NCI-H187 (cell line): ENCODE measurements at places on chromosomes 3 and 15.

DNA sequence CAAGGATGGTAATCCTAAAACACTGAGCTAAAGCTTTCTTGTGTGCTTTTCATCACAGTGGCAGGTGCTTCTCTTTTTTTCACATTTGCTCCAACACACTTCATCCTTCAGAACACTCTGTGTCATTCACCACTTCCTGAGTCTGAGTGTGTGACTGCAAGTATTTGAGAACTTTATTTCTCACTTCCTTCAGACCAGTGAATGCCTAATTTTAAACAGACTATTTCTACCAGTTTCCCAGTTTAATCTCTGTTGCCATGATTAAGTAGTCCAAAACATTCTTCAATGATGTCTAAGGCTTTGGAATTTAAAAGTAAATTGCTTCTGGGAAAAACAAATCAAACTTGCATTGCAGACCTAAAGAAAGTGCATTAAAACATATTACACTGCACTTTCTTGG lies 541.2 kb downstream of the RBMS3 start:
- DNase-seq, result no peak

DNA sequence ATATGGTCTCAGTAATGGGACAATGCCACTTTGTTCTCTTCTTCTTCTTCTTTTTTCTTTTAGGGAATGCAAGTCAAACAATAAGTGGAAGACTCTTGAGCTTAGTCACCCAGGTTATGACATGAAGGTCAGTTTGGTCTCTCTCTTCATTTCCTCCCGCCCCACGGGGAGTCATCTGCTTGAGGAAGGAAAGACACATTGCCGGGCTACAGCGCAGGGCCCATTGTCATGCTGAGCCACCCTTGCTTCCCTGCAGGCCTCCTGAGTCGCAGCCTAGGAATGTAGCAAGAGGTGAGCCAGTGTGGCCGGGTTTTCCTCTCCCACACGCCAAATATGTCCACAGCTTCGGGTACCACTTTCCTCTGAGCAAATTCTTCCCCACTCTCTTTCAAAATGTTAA lies 47.6 kb downstream of the RAP2B start:
- DNase-seq, result no peak

DNA sequence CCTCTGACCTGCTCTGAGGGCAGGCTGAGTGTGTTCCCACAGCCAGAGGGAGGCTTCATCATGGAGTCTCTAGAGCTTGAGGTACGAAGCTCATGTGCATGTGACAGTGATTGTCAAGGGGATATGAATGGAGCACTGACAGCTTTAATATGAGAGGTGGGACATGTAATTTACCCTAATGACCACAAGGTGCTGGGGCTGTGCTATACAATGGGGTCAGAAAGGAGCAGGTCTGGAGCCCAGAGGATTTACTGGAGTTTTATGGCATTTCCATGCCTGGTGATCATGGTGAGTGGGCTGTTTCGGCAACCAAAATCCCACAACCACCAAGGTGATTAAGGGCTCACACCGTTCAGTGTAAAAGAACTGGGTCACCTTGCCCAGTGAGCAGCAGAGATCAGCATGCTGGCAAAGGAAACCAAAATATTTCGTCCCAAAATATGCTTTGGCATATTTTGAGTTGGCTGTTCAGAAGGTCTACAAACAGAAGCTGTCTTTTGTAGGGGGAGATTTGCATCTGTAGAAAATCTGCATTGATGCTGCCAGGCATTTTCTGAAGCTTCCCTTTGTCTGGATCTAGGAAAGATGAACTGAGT lies 40.1 kb upstream of the RASGRF1 start:
- DNase-seq, result no peak

GRCh38 chr3:73781541-73781940 lies 156.8 kb upstream of the PDZRN3 start:
- no peak for DNase-seq

GRCh38 chr3:58039601-58040000 lies 31.4 kb downstream of the FLNB start:
- DNase-seq, result no peak

DNA sequence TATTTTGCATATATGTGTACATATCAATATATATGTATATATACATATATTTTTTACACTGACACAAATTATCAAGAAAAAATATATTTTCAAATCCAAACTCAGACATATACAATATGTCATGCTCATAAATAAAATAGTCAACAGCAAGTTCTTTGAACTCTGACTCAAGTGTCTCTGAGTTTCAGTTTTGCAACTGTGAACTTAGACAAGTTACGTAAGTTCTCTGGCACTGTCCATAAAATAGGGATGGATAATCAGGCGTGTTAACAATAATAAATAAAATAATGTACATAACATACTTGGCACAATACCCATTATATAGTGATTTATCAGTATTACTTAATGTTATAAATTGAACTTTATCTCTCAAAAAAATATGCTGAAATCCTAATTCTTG lies 12.1 kb upstream of the XRN1 start:
- DNase-seq, result no peak

- DNase-seq, result peak; percentile 60
These were observed 2.0 kb upstream of the SOX2 start for GRCh38 chr3:181709537-181710279.

DNA sequence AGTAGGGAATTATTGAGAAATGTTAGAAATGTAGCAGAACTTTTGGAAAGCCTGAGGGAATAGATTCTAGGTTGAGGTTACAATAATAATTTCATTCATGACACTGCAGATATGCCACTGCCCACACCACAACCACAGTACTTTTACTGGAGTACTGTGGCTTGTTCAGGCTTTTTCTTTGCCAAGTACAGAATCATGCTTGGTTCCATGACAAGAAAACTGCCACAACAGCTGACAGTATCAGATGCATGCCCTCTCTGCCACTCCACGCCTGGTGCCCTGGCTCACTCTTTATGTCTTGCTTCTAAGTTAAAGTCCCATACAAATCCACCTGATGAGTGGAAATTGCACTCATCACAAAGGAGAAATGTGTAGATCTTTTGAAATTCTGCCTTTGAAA lies 398.6 kb downstream of the ZIC1 start:
- DNase-seq, result no peak

- no peak for DNase-seq
These were observed 93.0 kb upstream of the SLC25A36 start for GRCh38 chr3:140848666-140849065.

DNA sequence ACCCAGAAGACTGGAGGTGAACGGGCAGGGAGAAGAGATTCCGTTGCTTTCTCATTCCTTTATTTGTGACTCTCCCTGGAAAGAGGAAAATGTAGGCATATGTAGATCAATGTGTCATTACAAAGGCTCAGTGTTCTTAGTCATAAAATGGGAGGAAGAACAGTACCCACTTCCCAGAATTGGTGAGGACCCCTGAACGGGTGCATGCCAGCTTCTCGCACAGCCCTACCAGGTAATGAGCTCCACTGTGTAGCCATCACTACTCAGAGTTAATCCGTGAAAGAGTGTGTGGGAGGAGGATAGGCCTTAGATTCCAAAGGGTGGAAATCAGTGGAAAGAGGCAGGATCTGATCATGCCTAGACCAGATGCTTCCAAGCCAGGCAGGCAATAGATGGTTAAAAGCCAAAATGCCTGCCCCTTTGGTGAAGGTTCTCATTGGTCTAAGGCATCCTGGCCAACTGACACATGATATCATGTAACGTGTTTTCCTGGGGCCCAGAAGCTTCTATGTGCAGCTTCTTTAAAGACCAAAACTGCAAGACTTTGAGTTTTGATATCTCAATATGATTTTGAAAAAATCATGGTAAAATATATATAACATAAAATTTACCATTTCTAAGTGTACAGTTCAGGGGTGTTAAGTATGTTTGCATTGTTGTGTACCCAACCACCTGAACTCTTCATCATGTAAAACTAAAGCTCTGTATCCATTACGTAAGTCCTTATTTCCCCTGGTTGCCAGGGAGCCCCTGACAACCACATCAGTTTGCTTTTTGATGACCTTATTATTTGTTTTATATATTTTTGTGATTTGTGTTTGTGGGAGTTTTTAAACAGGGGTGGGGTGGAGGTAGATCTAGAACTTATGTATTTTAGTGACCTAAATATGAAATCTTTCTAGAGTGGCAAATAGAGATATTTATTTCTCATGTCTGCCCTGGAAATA lies 402.2 kb upstream of the CFAP20DC start:
- DNase-seq, result no peak

- DNase-seq, result no peak
These were observed 18.4 kb downstream of the KLF13 start for GRCh38 chr15:31344823-31345605.

GRCh38 chr3:187750006-187750512 lies 4.8 kb upstream of the BCL6 start:
- peak; percentile 36 for DNase-seq

DNA sequence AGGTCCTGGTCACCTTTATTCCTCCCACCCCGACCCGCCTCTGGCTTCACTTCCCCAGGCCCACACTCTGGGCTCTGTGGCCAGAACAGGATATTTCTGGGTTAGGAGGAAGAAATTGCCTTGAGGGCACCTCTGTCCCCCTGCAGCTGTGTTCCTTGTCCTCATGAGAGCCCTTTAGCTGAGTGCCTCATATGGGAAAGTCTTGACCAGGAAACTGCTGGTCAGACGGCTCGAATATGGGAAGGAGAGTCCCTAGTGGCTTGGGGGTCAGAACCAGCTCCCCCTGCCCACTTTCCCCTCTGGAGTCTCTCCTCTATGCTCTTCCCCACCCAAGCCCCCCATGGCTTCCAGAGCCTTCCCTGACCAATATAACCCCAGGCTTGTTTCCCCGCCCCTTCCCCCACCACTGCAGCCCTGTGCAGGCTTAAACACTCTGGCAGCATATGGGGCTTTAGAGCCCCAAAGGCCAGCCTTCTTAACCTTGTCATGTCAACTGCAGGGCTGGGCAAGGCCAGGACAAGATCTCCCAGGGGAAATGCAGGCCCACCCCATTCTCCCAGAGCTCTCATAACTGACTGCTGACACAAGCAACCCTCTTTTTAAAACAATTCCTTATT lies 36.4 kb downstream of the SEC22C start:
- DNase-seq, result no peak

DNA sequence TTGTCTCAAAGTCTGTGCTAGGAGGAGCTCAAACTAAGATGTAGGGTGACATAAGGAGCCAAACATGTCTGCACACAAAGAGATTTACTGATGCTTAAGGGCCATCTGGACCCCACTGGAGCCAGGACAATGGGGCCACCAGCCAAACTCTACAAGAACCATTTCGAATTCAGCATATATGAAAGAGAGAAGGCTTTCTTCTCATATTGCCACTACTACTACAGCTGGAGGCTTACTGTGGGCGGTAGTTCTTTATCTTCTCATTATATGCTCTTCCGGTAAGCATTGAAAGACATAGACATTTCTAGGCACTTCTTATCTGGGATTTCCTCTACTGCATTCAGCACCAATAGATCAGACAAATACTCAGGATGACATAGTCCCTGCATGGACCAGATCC lies 404.4 kb upstream of the PROK2 start:
- no peak for DNase-seq

GRCh38 chr3:160987982-160988964 lies 116.9 kb downstream of the B3GALNT1 start:
- DNase-seq, result no peak
